ENCODE measurements at places on chromosomes 5 and 9.

DNA sequence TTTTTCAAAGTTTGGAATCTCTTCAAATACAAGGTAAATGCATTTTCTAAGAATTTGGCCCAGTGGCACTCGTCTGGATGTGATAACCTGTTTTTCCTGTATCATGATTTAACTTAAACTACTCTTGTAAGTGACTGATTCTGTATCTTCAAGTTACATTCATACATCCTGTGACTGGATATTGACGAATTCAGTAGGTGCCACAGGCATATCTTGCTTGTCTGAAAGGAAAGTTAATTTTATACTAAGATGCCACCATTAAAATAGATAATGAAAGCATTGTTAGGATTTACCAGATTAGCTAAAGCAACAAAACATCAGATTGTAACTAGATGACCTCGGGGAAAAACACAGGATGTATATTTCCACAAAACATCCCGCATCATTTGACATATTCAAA, 175.3 kb upstream of the ZNF608 start:
- DNase-seq = no peak

DNA sequence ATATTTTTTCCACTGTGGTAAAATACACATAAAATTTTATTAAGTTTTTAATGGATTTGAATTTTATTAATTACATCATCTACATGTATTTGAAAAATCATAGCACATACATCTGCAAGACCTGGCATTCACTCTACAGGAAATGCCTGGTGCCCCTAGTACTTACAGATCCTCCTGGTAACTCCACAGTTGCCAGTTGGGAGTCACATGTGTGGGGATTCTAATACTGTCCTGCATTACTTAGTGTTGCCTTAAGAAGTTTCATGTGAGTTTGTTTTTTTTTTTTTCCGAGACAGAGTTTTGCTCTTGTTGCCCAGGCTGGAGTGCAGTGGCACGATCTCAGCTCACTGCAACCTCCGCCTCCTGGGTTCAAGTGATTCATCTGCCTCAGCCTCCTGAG, 18.1 kb downstream of the KDM3B start:
- DNase-seq = no peak

DNA sequence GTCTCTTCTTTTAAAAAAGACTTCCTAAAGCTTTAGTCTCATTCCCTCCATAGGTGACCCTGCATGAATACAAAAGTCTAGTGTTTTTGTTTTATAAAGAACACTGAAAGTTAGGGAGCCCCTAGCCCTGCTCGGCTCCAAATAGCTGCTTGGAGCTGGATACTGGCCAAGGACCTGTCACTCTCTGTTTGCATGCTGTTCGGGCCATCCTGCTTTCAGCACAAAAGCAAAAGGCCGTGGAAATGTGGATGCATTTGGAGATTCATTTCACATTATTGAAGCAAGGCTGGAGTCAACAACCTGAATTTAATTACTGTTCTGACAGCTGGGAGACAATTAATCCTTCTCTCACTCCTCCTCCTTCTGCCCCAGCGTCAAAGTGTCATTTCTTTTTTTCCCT, 151.7 kb upstream of the NMUR2 start:
- DNase-seq = no peak

- DNase-seq = no peak
These were observed 588.0 kb upstream of the KLF4 start for GRCh38 chr9:108077556-108077955.

GRCh38 chr9:503326-503725, 288.7 kb downstream of the DOCK8 start:
- DNase-seq = no peak

- DNase-seq = no peak
These were observed 167.8 kb downstream of the RASEF start for GRCh38 chr9:82894961-82895821.

GRCh38 chr9:134034215-134035040, 9.1 kb downstream of the BRD3OS start:
- DNase-seq = no peak

DNA sequence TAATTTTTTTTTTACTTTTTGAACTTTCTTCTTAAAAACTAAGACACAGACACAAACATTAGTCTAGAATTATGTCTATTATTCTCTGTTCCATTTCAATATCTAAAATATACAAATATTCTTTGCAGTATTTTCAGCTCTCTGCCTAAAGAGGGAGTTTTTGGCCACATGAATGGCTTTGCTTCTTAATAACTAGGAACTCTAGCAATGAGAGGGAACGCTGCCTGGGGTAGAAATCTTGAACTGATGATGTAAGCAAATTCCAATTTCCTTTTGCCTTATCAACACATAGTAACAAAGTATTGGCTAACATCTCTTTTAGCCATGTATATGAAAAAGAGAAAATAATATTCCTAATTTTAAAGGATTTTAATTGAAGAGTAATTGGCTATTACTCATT, 51.9 kb downstream of the SLC25A46 start:
- DNase-seq = peak; percentile 62

DNA sequence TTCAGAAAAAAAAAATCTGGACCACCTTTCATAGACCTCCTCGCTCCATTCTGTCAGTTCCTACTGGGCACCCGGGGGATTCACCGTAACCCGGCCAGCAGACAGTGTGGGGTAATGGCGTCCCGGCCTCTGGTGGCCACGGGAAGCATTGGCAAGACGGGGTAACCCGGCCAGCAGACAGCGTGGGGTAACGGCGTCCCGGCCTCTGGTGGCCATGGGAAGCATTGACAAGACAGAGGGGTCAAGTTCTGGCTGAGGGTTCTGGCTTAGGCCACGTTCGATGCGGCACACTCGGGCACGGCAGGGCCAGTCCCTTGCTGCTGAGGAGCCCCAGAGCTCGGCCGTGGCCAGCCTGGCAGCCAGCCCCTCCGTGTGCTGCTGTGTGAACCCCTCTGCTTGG, 116.2 kb upstream of the RAPGEF1 start:
- DNase-seq = no peak

GRCh38 chr5:148747536-148747906, 78.9 kb upstream of the ADRB2 start:
- DNase-seq = no peak

DNA sequence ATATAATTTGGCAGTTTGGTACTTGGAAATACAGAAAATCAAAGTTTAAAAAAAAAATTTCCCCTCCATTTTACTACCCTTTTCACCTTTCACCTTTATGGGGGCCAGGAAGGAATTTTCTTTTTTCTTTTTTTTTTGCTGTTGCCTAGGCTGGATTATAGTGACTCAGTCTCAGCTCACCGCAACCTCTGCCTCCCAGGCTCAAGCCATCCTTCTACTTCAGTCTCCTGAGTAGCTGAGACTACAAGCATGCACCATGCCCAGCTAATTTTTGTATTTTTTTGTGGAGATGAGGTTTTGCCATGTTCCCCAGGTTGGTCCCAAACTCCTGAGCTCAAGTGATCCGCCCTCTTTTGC, 9.1 kb downstream of the CHMP5 start:
- no peak for DNase-seq

- no peak for DNase-seq
These were observed 1.0 kb downstream of the TLE4 start for GRCh38 chr9:79572608-79573411.

DNA sequence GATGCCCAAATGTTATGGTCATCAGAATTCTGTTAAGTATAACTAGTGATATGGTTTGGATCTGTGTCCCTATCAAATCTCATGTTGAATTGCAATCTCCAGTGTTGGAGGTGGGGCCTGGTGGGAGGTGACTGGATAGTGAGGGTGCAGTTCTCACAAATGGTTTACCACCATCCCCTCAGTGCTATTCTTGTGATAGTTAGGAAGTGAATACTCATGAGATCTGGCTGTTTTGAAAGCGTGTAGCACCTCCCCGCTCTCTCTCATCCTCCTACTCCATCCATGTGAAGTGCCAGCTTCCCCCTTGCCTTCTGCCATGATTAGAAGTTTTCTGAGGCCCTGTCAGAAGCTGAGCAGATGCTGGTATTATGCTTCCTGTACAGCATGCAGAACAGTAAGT, 359.5 kb downstream of the TMEM167A start:
- DNase-seq = no peak

DNA sequence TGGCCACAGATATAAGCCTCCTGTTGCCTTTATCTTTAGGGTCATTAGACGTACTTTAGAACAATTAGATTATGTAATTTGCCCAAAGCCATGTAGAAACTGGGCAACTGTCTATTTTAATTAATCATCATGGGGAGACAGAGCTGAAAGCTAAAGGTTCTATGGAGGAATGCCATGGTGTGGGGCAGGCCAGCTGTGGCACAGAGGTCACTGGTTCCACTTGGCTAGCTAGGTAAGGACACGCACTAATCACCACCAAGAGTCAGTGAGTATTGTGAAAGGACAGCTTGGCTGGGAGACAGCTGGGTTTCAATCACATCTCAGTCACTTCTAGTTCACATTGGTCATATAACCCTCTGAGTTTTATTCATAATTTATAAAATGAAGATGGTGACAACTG, 81.7 kb downstream of the HMHB1 start:
- DNase-seq = no peak

GRCh38 chr5:79932510-79933504, 58.3 kb downstream of the MTX3 start:
- no peak for DNase-seq

- DNase-seq = no peak
These were observed 212.3 kb upstream of the ATP10B start for GRCh38 chr5:161064297-161064696.

DNA sequence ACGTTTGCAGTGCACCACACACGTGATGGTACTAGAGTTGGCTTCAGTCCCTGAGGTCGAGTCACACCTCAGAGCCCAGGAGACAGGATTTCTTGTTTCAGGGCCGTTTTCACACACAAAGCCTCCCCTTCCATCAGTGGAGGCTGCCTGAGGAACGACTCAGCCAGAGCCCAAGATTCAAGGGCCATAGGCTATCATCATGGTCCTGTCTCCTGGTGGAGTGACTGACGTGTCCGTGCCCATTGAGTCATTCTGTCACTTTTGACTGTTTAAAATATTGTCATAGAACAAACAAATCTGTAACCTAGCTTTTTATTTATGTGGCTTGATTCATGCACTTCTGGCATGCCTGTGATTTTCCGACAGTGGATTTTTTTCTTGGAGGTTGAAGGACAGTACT, 28.3 kb downstream of the CAMK2A start:
- no peak for DNase-seq

- no peak for DNase-seq
These were observed 272.8 kb downstream of the TAF11L14 start for GRCh38 chr5:17907094-17907493.

DNA sequence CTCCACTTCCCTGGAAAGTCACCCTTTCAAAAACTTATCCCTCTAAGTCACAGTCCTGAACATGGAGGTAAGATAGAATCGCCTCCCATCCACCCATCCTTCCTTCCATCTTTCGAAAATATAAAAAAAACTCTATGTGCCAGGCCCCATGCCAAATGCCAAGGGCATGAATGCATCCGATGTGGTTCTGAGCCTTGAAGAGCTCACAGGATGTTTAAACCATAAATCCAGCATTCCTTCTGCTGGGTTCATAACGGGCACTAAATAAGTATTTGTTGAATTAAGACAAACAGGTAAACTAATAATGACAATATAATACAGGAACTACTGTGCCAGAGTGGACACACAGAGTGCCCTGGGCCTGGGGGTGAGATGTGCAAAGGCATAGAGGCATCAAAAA, 147.3 kb downstream of the TTLL11 start:
- DNase-seq = no peak

DNA sequence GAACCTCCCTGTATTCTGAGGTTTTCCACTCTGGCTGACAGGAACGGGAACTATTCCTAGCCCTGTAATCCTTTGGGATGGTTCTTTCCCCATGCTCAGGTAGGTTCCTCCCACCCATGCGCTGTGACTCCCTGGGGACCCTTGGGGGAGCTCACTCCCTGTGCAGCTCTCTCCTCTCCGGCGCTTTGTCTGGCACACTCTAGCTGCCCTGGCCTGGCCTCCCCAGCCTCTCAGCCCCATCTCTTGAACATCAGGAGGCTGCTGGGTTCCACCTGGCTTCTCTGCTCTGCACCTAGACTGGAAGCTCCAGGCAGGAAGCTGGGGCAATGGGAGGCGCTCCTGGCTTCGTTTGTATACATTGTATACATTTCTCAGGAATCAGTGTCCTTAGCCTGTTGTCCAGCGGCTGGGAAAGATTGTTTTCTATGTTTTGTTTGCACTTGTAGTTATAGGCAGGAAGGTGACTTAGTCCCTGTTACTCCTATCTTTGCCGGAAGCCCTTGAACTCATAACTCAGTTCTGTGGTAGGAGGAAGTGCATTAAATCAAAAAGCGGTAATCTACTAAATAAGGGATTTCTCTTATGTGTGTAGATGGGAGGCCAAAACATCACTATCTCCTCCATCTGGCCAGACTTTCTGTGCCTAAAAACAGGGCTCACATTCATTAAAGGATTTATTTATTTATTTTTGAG, 20.4 kb downstream of the SLC25A25 start:
- no peak for DNase-seq

DNA sequence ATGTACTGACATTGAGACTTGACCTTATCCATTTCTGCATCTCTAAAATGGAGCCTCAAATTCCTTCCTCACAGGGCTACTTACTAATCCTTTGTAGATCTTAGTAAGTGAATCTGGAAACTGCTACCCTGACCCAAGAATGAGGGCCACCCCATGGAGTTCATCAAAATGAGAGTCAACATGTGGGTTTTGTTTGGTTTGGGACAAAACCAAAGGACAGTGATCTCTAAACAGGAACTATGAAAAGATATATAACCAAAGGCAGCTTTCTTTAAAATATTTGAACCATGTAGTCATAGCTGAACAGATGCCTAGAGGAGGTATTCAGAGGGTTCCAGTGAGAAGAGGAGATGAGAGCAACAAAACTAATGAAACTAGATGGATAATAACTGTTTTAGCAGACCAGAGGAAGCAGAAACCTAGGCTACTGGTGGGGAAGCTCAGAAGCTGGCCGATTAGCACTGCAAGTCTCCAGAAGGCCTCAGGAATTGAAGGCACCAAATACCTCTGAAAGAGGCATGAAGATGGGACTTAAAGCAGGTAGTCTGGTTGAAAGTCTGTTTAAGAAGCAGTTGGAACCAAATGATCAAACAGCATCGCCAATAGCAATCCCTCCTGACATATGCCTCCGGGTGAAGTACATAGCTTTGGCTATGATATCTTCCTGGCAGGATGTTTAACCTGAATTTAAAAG, 45.8 kb downstream of the THOC3 start:
- peak; percentile 93 for DNase-seq

DNA sequence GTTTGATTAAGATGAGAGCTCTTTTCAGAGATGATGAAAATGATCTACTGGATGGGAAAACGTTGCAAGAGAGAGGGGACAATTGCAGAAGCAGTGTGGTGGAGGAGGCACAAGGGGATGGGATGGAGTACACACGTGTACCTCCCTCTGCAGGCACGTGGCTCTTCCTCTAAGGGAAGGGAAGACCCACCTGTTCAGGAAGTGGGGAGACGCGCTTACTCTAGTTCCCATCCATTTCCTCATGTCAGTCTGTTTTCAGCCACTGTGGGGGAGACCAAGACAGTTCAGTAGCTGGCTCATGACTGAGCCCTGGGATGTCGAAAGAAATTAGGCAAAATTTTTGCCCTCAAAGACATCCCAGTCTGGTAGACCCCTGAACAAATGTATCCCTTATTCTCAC, 619.2 kb upstream of the CLINT1 start:
- DNase-seq = no peak

- no peak for DNase-seq
These were observed 910 bp downstream of the TRIM14 start for GRCh38 chr9:98117984-98118639.
